Cardiac muscle cell (in vitro differentiated cells and primary cell): ENCODE measurements at places on chromosomes 12 and 14. TPM values are rescaled to one million over a fixed set of nuclear protein-coding genes. Genes with fewer than 3 reads are reported as not detected.

CCDC175 gene
- total RNA-seq, result not detected in 2 replicates

TAS2R7 gene
- not detected in 2 replicates for total RNA-seq

ZCRB1 gene
- 30.2 and 30.4 TPM in 2 replicates for total RNA-seq

PPP1R1A gene
- total RNA-seq, result 138 and 154 TPM in 2 replicates

CRACR2A gene
- total RNA-seq, result 1.3 TPM in 1 of 2 replicates, not detected in the other

CATSPERB gene
- not detected in 2 replicates for total RNA-seq

GRCh38 chr12:89411846-89412245 lies 59.5 kb upstream of the DUSP6 start:
- H3K27me3 ChIP-seq, result no peaks in the 10 kb centered on the region
- no peaks in the 10 kb centered on the region for H3K36me3 ChIP-seq
- H3K4me1 ChIP-seq, result peaks cover 6% of the 10 kb centered on the region
- H3K4me3 ChIP-seq, result no peak overlapping the region
- DNase-seq, result no peak

- H3K36me3 ChIP-seq, result no peaks in the 10 kb centered on the region
- DNase-seq, result no peak
- no peaks in the 10 kb centered on the region for H3K27me3 ChIP-seq
- H3K27ac ChIP-seq, result no peak overlapping the region
Measured at GRCh38 chr12:113874999-113875561, 91.0 kb downstream of the RBM19 start.

- H3K27ac ChIP-seq, result no peak overlapping the region
- no peaks in the 10 kb centered on the region for H3K36me3 ChIP-seq
- H3K4me1 ChIP-seq, result peaks cover 13% of the 10 kb centered on the region
- no peak overlapping the region for H3K4me3 ChIP-seq
- no peaks in the 10 kb centered on the region for H3K27me3 ChIP-seq
Measured at GRCh38 chr14:89344920-89345254, 72.1 kb downstream of the FOXN3 start.

DNA sequence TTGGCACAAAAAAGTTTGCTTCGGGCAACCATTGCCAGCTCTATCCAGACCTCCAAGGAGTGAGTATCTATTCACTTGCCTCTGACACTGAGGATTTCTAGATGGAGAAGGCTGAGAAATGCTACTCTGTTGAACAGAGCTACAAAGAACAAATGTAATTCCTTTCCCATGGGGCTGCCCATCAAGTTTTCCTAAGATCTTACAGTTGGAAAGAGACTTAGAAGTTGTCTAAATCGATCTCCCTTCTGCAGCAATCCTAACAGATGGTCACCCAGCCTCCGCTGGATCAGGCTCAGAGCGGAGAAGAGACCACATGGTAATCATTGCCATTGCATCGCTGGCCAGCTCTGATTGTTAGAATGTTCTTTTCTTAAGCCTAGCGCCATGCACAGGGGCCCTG lies 110.1 kb upstream of the BCL2L14 start:
- no peaks in the 10 kb centered on the region for H3K36me3 ChIP-seq
- no peak overlapping the region for H3K27ac ChIP-seq
- H3K4me1 ChIP-seq, result no peaks in the 10 kb centered on the region
- DNase-seq, result no peak

DNA sequence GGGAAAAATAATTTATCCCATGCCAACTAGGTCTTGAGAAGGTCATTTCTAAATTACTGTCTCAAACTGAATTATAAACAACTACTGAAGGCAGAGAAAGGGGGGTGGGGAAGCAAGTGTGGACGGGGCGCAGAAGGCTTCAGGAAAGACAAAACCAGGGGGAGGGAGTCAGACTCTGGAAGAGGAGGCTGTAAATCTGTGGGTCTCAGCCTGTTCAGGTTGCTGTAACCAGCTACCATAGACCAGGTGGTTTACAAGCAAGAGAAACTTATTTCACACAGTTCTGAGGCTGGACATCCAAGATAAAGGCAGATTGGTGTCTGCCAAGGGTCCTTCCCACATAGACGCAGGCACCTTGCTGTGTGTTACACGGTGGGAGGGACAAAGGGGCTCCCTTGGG lies 39.9 kb upstream of the FZD10 start:
- no peak for DNase-seq
- H3K4me1 ChIP-seq, result no peaks in the 10 kb centered on the region
- H3K4me3 ChIP-seq, result no peak overlapping the region

DNA sequence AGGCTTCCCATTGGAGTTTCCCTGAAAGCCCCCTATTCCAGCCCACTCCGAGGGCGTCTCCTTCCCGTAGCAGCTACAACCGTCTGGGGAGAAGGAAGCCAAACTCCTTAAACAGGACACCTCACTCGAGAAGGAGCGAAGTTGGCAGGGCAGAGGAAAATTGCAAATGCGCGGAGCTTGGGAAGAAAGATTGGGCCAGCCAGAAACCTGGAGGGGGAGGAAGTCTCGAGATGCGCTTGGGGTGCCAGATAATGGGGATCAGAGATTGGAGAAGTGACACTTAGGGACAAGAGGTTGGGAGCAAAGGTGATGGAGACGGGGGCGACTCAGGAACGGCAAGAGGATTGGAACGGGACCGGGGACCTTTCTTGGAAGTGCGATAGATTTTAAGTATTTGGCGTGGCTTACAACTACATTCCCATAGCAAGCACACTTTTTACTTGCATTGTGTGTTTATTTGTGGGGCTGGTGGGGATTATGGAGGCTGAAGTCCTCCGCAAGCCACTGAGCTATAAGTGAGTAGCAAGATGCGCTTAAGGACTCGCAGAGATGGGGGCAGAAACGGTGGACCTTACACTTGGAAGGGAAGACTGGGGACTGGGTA lies 926 bp downstream of the HRK start:
- no peaks in the 10 kb centered on the region for H3K36me3 ChIP-seq
- H3K4me3 ChIP-seq, result peak overlapping the region; percentile 45
- H3K27ac ChIP-seq, result no peak overlapping the region
- no peak for DNase-seq
- H3K4me1 ChIP-seq, result peaks cover 15% of the 10 kb centered on the region
- H3K27me3 ChIP-seq, result peaks cover 96% of the 10 kb centered on the region

DNA sequence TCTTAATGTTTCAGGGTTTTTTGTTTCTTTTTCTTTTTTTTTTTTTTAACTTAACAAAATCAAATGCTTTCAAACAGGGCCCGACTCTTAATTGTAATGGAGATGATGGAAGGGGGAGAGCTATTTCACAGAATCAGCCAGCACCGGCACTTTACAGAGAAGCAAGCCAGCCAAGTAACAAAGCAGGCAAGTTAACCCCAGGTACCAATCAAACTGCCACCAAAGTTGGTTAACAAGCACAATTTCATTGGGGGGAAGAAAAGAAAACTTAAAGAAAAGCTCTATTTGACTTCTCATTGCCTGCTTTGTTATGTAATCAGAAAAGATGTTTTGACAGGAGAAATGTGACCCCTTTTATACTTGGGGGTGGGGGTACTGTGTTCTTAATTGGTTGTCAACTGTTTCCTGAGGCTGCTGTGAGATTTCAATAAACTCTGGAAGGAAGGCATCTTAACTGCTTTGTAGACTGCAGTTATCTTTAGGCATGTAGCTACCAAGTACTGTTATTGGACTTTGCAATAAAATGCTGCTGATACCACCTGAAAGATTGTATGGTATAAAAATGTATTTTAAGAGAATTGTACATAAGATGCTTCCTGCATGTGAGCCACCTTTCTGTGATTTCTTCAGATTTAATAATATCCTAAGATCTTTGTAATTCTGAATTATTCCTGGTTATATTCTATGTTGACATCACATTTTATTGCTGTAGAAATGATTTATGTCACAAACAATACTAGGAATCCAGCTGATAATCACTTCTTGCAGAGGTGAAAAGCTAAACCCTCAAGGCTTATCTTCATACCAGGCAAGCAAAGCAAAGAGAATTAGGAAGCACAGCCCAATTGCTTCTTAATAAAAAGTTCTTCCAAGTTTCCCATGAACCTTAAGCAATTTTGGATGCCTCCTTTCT lies 26.9 kb downstream of the MAPKAPK5 start:
- H3K27me3 ChIP-seq, result no peaks in the 10 kb centered on the region
- peaks cover 4% of the 10 kb centered on the region for H3K4me1 ChIP-seq
- peaks cover 39% of the 10 kb centered on the region for H3K36me3 ChIP-seq
- H3K4me3 ChIP-seq, result no peak overlapping the region

DNA sequence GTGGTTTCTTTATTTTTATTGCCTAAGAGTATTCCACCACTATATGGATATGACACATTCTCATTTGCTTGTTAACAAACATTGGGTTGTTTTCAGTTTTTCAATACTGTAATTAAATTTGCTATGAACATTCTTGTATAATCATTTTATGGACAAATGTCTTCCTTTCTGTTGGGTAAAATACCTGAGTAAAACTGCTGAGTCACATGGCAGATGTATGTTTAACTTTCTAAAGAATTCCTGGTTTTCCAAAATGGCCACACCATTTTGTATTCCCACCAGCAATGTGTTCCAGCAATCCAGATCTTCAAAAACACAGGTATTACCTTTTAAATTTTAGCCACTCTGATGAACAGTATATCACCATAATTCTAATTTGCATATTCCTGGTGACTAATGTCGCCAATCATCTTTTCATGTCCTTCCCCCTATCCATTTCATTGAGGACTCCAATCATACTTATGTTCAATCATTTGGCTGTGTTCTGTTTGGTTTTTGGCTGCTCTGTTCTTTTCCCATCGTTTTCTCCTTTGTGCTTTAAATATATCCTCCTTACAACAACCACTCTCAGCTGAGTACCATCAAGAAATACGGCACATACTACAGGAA lies 36.0 kb downstream of the CDK17 start:
- no peaks in the 10 kb centered on the region for H3K27me3 ChIP-seq
- no peaks in the 10 kb centered on the region for H3K36me3 ChIP-seq
- peaks cover 7% of the 10 kb centered on the region for H3K4me1 ChIP-seq
- H3K27ac ChIP-seq, result no peak overlapping the region
- H3K4me3 ChIP-seq, result no peak overlapping the region

DNA sequence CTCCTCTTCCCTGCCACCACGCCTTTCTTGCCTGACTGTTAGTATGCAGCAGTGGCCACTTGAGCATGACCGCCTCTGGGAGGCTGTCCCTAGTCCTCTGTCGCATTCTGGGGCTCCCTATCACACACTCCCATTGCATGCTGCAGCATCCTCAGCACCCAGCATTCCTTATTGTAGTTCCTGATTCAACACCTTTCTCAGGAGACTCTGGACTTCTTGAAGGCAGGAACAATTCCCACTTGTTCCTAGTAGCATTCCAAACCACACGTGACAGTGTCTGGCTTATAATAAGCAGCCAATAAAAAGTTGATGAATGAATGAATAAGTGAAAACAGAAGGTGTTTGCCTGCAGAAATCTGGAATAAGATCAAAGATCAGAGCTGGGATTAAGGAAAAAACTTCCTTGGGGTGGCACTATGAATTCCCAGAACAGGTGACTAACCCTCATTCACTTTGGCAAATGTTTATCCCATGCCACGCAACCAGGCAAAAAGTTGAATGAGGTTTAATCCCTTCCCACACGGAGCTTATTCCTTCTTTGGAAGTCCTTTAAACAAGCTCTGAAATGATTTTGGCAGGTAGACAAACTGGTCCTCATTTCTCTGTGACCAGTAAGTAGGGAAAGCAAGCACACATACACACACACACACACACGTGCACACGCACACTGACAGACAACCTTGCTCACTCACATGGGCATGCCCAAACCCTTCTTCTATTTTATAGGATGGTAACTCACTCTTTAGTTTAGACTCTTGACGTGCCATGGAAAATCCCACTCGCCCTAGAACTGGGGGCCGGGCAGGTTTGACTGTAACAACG lies 26.5 kb downstream of the NTF3 start:
- H3K4me1 ChIP-seq, result no peaks in the 10 kb centered on the region
- no peaks in the 10 kb centered on the region for H3K36me3 ChIP-seq
- DNase-seq, result no peak
- no peaks in the 10 kb centered on the region for H3K27me3 ChIP-seq

DNA sequence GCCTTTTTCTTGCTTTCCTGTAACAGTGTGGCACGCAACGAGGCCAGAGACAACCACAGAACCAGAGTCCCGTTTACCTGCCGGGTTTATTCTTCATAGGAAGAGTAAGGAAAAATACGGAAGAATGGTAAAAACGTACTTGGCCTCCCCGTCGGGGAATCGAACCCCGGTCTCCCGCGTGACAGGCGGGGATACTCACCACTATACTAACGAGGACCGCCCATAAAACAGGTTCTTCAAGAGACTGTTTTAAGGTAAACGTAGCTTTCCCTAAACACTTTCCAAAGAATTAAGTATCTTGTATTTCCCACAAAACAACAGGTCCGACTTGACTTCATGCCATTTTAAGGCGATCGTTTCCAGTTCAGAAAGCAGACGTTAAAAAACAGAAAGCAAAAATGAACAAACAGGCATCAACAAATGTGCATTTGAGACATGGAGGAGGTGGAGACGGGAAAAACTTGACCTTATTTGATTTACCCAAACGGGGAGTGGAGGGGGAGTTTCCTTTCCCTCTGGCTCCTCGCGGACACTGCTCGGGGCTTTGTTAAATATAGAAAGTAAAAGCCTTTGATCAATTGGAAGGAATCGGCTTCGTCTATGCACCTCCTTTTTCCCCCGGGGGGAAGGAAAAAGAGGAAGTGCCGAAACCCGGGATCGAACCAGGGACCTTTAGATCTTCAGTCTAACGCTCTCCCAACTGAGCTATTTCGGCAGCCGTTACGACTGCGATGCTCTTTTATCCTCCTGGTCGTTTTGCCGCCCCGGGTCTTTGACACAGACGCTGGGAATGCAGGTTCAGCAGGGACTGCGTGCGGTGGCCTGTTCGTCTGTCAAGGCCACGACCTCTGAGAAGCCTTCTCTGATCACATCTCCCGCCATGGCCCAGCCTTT lies 13.0 kb upstream of the UBC start:
- peak; percentile 84 for DNase-seq
- peak overlapping the region; percentile 92 for H3K27ac ChIP-seq
- peak overlapping the region; percentile 74 for H3K4me3 ChIP-seq
- no peaks in the 10 kb centered on the region for H3K4me1 ChIP-seq
- no peaks in the 10 kb centered on the region for H3K36me3 ChIP-seq
- no peaks in the 10 kb centered on the region for H3K27me3 ChIP-seq

DNA sequence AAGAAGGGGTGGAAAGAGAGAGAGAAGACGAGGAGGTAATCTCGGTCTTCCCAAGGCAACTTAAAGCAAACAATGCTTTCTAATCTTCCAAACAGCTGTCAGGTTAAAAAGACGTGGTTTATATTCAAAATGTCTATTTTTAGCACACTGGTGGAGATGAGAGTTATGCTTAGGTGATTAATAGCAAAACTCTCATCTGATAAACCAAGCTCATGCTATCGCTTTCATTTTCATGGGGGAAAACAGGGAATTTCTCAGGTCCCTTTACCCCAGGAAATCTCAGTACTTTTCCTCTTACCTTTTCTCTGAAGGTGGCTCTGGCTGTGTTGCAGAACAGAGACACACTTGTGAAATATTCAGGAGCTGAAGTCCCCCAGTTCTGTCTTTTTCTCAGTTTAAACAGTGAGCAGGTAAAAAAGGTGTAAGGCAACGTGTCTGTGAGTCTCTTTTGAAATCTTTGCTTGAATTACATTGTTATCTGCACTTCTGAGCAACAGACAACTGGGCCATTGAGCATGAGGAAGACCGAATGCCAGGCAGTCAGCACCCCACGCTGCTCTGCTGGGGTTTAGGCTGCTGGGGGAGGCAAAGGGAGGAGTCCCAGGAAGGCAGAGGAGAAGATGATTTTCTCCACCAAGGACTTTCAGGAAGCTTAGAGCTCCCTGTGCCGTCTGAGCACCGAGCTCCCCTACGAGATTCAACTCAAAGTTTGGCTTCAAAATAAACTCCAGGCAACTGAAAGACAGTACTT lies 759.3 kb downstream of the BCL11B start:
- H3K4me3 ChIP-seq, result no peak overlapping the region
- H3K36me3 ChIP-seq, result no peaks in the 10 kb centered on the region
- no peak overlapping the region for H3K27ac ChIP-seq
